Activated T-helper 1 cell treated with anti-CD3 and anti-CD28 coated beads, Interleukin-2, amount 50 U/mL, for 16 hours (primary cell): ENCODE measurements at places on chromosomes 2 and 18.

DNA sequence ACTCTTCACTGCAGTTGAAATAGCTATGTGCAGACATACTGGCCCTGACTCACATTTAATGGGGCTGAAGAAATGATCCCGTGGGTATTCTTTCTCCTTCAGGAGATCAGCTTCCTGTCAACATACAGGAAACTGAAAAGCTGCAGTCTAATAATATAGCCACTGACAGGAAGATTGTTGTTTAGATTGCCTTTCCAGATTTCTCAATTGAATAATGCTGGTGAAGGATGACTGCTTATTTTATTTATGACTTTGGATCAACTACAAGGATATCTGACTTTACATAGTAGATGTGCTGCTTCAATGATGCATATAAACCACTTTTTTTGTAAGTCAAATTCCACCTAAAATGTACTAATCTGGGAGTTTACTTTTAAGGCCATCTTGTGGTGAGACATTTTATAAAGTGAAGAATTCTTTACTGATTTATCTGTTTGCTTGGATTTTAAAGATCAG is 93.4 kb upstream of the MAP4K3 start:
- DNase-seq: no peak

DNA sequence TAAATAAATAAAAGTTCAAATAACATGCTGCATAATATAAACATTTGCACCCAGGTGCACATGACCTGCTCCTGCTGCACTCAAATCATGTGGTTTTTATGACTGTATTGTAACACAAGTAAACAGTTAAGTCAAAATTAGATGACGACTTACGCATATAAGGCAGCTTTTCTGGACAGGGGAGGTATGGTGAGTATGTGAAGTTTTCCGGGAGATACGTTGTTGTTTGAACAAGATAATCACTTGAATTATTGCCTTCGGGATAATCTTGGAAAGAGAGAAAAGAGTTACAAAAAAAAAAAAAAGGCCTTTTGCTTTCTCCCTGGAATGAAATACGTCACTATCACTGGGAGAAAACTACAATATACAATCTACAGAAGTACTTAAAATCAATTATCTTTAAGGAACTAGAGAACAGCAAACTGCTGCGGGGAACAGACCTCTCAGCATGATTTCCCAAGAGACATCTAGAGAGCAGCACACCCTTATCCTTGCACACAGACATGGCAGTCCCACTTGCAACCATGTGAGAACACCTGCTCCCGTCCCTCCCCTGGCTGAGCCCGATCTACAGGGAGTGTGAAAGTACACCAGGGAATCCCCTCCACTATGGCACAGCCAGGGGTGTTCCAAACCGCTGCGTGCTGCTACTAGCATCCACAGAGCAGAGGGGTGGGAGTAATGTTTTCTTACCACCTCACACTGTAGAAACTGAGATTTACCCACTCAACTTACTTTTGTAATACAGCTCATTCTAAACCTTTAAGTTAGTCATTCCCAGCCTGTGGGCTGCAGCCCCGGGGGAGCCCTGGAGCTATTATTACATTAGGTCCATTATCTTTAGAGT is 26.3 kb downstream of the B4GALT6 start:
- peak; percentile 3 for DNase-seq

DNA sequence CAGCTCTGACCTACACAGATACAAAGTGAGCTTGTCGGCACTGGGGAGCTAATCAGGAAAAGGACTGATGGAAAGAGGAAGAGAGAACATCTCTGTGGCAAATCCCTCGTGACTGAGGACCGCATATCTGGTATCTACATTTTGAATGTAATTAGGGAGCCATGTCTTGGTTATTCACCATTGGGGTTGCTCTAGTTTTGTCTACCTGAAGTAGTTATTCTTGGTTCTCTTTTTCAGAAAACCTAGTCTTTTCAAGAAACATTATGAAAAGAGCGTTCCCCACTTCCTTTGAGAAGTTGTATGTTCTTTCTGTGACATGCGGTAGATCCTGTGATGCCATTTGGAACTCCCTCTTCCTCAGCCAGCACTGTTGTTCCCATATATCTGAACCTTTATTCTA is 104.4 kb downstream of the DOCK10 start:
- DNase-seq: no peak

- DNase-seq: no peak
Measured at GRCh38 chr18:2302012-2302411, 269.3 kb downstream of the METTL4 start.

- no peak for DNase-seq
Measured at GRCh38 chr2:99886418-99886817, 256.0 kb downstream of the AFF3 start.

DNA sequence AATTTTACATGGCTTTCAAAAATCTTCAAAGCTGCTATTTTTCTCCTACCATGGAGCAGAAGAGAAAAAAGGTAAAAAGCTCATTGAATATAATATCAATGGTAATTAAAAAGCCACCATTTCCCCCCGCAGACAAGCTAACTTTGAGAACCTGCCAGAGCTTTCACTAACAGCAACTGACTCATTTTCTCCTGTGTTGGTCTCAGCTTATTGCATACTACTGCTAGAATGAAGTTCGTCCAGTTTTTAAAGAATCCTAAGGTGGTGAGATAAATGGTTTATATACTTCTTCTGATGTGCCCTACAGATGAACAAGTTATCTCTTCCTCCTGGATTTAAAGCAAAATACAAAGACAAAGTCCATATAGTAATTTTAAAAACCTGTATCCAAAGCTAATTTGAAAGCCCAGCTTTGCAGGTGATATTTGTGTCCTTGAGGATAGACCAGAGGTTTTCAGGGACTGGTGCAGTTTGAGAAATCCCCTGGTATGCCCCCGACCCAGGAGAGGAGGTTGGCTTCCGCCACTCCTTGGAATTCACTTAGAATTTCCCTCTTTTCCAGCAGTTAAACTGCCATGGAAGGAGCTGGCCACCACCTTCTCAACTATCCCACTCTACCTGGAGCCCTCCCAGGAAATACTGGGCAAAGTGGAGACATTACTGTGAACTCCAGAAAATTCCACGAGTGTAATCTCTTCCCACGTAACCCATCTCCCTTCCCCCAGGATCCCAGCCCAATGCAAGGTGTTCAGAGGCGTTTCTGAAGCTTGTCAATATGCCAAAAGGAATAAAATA is 17.5 kb downstream of the YPEL5 start:
- no peak for DNase-seq

DNA sequence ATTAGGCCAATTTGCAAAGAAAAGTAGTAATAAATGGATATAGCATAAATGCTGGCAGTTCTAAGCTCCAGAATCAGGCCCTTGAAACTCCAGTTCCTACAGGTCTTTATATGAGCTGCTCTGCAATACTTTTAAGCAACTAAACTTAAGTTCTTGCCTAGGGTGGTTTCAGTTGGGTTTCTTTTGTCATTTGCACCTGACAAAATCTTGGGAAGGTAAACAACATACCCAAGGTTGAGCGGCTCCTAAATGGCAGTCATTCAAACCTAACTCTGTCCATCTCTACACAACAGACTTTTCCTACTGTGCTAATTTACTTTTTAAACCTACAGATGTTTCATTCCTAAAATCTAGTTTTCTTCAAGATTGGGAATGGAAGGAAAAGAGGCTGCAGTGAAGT is 9.3 kb upstream of the KANSL1L start:
- no peak for DNase-seq

DNA sequence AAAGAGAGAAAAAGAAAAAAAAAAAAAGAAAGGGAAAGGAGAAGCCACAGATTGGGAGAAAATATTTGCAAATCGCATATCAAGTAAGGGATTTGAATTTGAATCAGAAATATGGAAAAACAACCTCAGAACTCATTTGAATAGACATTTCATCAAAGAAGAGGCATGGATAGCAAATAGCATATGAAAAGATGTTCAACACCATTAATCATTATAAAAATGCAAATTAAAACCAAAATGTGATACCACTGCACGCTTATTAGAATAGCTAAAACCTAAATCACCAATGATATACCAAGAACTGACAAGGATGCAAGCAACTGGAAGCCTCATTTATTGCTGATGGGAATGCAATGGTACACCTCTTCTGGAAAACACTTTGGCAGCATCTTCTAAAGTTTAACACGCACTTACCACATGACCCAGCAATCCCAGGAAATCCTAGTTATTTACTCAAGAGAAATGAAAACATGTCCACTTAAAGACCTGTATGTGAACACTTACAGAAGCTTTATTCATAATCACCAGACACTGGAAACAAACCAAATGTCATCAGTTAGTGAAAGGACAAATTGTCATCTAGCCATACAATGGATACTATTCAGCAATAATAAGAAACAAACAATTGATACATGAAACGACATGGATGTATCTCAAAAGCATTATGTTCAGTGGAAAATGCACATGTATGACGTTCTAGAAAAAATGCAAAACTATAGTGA is 10.3 kb downstream of the DNER start:
- DNase-seq: no peak

- no peak for DNase-seq
Measured at GRCh38 chr2:45533771-45534170, 77.3 kb downstream of the SRBD1 start.

DNA sequence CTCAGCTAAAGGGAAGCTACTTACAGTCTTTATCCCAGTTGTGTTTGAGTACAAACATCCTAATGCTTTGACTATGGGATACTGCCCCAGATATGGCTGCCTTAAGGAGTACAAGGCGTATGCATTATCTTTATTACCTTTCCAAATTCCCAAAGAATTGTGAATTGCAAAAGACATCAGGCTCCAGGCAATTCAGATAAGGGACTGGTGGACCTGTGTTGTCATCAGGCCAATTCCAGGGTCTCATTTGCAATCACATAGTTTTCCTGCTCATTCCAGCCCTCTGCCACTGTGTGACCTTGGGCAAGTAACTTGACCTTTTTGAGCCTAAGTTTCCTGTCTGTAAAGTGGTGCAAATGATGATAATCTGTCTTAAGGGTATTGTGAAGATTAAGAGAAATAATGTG is 137.5 kb downstream of the FMNL2 start:
- DNase-seq: no peak

- no peak for DNase-seq
Measured at GRCh38 chr18:62128157-62128556, 58.7 kb downstream of the PIGN start.

DNA sequence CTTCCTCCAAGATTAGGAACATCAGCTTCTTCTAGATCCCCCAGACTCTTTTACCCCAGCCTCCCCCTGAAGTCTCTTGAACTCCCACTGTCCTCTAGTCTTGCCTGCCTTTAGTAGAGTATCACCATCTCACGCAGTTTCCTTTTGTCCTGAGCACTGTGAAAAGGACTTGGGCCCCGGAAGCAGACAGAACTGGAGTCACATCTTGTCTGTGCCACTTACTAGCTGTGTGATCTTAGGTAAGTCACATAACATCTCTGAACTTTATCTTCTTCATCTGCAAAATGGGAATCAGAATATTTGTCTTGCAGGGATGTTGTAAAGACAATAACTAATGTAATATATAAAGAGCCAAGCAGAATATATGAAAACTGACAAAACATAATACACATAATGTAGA is 8.4 kb upstream of the TRABD2A start:
- DNase-seq: no peak

- DNase-seq: no peak
Measured at GRCh38 chr2:10982931-10983701, 71.4 kb downstream of the KCNF1 start.

DNA sequence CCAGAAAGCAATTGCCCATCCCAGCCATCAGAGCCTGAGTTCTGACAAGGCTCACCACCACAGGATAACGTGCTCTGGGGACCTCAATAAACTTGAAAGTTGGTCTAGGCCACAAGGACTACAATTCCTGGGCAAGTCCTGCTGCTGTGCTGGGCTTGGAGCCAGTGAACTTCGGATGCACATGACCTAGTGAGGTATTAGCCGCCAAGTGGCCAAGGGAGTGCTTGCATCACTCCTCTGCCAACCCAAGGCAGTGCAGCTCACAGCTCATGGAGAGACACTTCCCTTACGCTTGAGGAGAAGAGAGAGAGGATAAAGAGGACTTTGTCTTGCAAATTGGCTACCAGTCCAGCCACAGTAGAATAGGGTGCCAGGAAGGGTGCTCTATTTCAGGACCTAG is 219.6 kb downstream of the MBD2 start:
- no peak for DNase-seq

GRCh38 chr2:38435775-38436174 is 58.7 kb upstream of the ATL2 start:
- DNase-seq: no peak

GRCh38 chr18:63309422-63309821 is 10.1 kb downstream of the BCL2 start:
- DNase-seq: no peak

DNA sequence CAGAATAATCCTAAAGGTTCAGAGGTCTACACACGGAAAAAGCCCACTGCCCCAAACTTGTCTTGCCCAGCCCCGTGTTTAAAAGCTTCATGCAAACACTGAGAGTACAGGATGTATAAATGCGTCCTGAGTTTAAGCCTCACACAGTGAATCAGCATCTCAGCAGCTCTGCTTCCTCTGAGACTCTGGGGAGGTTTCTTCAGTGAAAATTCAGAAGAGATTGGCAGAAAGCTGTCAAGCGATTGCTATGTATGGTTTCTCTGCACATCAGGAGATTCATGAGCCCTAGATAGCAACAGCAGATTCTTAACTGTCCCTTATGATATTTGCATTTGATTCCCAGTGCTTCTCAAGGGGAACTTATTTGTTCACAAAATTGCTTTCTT is 27.1 kb downstream of the CRACDL start:
- DNase-seq: no peak

DNA sequence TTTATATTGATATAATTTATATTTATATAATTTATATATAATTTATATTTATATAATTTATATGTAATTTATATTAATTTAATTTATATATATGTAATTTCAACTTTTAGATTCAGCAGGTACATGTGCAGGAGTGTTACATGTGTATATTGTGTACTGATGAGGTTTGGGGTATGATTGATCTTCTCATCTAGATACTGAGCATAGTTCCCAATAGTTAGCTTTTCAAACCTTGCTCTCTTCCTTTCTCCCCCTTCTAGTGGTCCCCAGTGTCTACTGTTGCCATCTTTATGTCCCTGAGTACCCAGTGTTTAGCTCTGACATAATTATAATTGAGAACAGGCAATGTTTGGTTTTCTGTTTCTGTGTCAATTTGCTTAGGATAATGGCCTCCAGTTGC is 1335.3 kb upstream of the CDH2 start:
- DNase-seq: no peak

GRCh38 chr2:230218421-230218820 is 1.4 kb downstream of the SP110 start:
- DNase-seq: no peak

DNA sequence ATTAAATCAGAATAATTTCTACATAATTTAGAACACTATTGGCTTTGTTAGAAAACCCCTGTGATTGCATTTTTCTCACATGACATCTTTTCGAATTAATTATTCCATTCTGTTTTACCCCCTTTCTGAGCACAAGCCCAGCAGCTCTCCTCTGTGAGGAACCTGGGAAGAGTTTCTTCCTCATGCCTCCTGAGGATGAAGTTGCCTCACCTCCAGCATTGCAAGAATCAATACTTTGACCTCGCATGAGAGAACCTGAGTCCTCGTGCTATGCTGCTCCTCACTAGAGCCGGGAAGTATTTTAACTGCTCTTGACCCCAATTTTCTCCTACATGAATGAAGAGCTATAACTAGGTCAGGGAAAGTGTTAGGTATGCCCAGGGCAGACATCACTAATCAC is 77.1 kb upstream of the RAPH1 start:
- DNase-seq: no peak

GRCh38 chr2:187477051-187477450 is 29.0 kb upstream of the CALCRL start:
- no peak for DNase-seq

GRCh38 chr2:47093626-47094025 is 61.5 kb downstream of the STPG4 start:
- no peak for DNase-seq
